ENCODE measurements at places on chromosomes 12 and 14.
A peak's percentile ranks its signal among the peaks of the same experiment; 100 is the strongest.

GRCh38 chr14:105199093-105199492 is 18.0 kb upstream of the NUDT14 start:
- H3K36me3 ChIP-seq, result no peaks in the 10 kb centered on the region
- peak overlapping the region; percentile 30 for H3K27ac ChIP-seq
- no peaks in the 10 kb centered on the region for H3K27me3 ChIP-seq
- H3K4me3 ChIP-seq, result peak overlapping the region; percentile 20
- H3K4me1 ChIP-seq, result peaks cover 34% of the 10 kb centered on the region

DNA sequence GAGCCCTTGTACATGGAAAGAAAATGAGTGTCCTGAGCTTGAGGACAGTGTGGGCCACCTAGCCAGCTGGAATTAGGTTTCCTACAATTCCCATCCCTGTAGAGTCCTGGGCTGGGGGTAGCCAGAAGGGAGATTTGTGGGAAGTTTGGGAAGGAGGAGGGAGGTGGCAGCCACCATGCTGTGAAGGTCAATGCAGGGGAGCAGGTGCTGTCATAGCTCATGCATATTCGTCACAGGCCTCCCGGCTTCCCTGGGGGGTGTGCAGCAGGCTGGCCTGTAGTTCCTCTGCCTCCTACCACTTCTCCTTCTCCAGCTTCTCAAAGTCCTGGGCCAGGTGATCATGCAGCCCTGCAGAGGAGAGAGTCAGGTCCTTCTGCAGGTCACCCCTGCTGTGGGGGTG is 121.3 kb downstream of the TBX3 start:
- peaks cover 23% of the 10 kb centered on the region for H3K27me3 ChIP-seq
- no peak for DNase-seq
- no peaks in the 10 kb centered on the region for H3K4me1 ChIP-seq
- H3K27ac ChIP-seq, result no peak overlapping the region
- no peaks in the 10 kb centered on the region for H3K36me3 ChIP-seq

DNA sequence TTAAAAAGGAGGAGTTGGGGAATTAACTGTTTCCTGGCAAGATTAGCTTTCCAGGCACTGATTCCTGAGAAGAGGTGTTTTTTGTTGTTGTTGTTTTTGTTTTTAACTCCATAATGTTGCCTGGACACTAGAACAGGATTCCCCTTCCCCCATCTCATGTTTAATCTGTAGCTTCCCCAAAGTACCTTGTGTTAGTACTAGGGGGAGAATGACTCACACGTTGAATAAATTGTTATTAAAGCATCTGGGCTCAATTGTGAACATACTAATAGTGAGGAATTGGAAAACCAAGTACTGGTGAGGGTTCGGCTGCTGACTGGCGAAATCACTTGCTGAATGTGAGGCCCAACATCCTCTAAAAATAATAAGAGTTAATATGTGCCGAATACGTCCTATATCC is 1.3 kb upstream of the GNG2 start:
- no peaks in the 10 kb centered on the region for H3K4me1 ChIP-seq
- no peak overlapping the region for H3K27ac ChIP-seq
- H3K36me3 ChIP-seq, result no peaks in the 10 kb centered on the region

DNA sequence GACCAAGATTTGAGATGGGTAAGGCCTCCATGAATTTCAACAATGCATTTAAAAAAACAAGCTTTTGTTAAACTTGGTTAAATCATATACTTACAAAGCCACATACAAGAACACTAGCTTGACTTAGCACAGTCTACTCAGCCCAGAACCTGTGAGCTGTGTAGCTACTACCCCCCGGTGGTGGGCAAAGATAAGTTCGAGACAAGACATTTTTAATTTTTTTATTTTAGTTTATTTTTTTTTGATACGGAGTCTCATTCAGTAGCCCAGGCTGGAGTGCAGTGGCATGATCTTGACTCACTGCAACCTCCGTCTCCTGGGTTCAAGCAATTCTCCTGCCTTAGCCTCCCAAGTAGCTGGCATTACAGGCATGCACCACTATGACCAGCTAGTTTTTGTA is 3.7 kb upstream of the NECAP1 start:
- H3K4me1 ChIP-seq, result peaks cover 22% of the 10 kb centered on the region
- no peaks in the 10 kb centered on the region for H3K36me3 ChIP-seq
- H3K27ac ChIP-seq, result no peak overlapping the region
- peak; percentile 50 for DNase-seq

GRCh38 chr12:96219700-96220206 is 25.6 kb downstream of the ELK3 start:
- peak overlapping the region; percentile 84 for H3K27ac ChIP-seq
- peak; percentile 90 for DNase-seq
- H3K4me3 ChIP-seq, result peak overlapping the region; percentile 46
- no peaks in the 10 kb centered on the region for H3K27me3 ChIP-seq
- peaks cover 29% of the 10 kb centered on the region for H3K36me3 ChIP-seq
- H3K4me1 ChIP-seq, result peaks cover 18% of the 10 kb centered on the region

DNA sequence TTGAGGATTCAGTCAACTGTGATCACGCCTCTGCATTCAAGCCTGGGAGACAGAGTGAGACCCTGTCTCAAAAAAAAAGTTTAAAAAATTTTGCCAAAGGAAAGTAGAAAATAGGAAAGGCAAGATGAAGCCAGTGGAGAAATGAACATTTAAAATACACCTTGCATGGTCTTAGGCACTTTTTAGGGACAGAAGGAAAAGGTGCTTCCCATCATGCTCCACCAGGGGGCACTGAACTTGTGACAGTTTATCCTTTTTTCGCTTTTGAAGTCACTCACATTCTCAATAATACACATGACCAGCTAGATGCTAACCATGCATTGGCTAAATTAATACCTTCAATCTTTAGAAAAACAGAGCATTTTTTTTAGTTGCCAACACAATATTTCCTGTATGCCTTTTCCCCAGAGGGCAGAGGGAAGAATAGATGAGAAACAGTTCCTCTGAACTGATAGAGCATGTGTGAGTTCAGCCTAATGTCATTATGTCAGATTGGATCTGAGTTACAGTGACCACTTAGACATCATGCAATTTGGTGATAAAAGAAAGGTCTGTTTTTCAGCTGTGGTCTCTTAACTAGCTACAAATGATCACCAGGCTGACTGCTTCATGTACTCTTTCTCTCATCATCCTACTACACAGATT is 221.8 kb upstream of the SSTR1 start:
- no peaks in the 10 kb centered on the region for H3K4me1 ChIP-seq
- DNase-seq, result peak; percentile 41
- H3K27ac ChIP-seq, result no peak overlapping the region
- H3K4me3 ChIP-seq, result no peak overlapping the region

DNA sequence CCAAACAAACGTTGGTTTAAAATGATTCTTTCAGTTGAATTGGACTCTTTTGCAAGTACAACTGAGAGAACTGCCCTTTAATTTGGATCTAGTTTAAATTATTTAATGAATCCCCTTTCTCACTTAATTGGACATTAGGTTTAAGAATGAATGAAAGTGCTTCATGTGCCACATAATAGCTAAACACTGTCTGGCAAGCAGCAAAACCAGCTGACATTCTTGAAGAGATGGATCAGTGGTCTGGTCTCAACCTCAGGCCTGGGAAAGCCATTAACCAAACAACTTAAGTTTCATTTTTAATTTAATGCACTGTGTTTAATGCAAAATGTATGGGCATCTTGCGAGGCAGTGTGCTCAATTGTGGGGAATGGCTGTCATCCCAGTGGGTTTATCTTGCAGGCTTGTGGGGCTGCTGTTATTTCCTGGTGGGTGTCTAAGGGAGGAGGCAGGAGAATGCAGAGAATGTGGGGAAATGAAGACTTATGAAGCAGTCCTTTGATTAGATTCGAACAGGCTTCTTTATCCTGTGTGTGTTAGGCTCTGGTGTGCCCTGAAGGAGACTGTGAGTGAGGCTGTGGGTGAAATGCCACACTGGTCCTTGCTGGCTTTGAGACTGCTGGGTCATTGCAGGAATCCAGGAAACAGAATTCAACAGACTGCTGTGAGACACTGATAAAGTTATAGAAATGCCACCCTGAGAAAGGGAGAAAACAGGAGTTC is 144.1 kb upstream of the PELI2 start:
- no peak overlapping the region for H3K4me3 ChIP-seq
- peaks cover 5% of the 10 kb centered on the region for H3K4me1 ChIP-seq
- H3K27me3 ChIP-seq, result no peaks in the 10 kb centered on the region
- no peak overlapping the region for H3K27ac ChIP-seq

GRCh38 chr14:25049568-25050268 is at the start of gene STXBP6:
TSS of gene STXBP6 (minus strand) at chr14:25050147. CDS start at chr14:24974818, 75,329 bp downstream.
- no peaks in the 10 kb centered on the region for H3K36me3 ChIP-seq
- H3K4me3 ChIP-seq, result no peak within 1 kb of the TSS
- DNase-seq, result no peak
- no peaks in the 10 kb centered on the region for H3K27me3 ChIP-seq
- no peaks in the 10 kb centered on the region for H3K4me1 ChIP-seq

- H3K4me3 ChIP-seq, result no peak overlapping the region
- H3K4me1 ChIP-seq, result no peaks in the 10 kb centered on the region
- no peak for DNase-seq
Observed at GRCh38 chr12:67239061-67239460, 30.1 kb upstream of the CAND1 start.

Data from HCT116 (cell line).